Stomach (tissue), 19 donors: ENCODE measurements at places on chromosomes 13 and 19. TPM values are rescaled to one million over a fixed set of nuclear protein-coding genes. Genes with fewer than 3 reads are reported as not detected.

Gene ITM2B
- total RNA-seq: 408 TPM

Gene TGFBR3L
- total RNA-seq: not detected

Gene WDR87
- not detected for total RNA-seq

Gene F10
- total RNA-seq: not detected

Gene ZNF66
- 1.4 TPM for total RNA-seq

Gene PSG11
- not detected for total RNA-seq

Gene LHB
- total RNA-seq: not detected

Gene AP1M2
- 62.0 TPM for total RNA-seq

Gene SCN1B
- 3.5 TPM for total RNA-seq

Gene TUBA3C
- not detected for total RNA-seq

Gene OR4F17
- not detected for total RNA-seq

Gene ZNF546
- total RNA-seq: 0.29 TPM

Gene C19orf73
- total RNA-seq: not detected

Gene ZFR2
- total RNA-seq: not detected

Gene PGLYRP2
- total RNA-seq: not detected

Gene ZNF573
- total RNA-seq: 11.6 TPM

Gene HIF3A
- total RNA-seq: 235 TPM

Gene TYROBP
- total RNA-seq: 14.1 TPM

Gene ZNF587B
- 60.6 TPM for total RNA-seq

Gene PVR
- 39.1 TPM for total RNA-seq

Gene PTPRH
- 52.5 TPM for total RNA-seq

Gene FAM216B
- not detected for total RNA-seq

Gene LYPD5
- not detected for total RNA-seq

Gene ANKRD27
- 33.3 TPM for total RNA-seq

Gene CASP14
- not detected for total RNA-seq

Gene ZNF569
- total RNA-seq: 2.0 TPM

Gene RAVER1
- 21.4 TPM for total RNA-seq

Gene NPHS1
- not detected for total RNA-seq
